T-helper 22 cell (primary cell): ENCODE measurements at places on chromosomes 13 and 19.

DNA sequence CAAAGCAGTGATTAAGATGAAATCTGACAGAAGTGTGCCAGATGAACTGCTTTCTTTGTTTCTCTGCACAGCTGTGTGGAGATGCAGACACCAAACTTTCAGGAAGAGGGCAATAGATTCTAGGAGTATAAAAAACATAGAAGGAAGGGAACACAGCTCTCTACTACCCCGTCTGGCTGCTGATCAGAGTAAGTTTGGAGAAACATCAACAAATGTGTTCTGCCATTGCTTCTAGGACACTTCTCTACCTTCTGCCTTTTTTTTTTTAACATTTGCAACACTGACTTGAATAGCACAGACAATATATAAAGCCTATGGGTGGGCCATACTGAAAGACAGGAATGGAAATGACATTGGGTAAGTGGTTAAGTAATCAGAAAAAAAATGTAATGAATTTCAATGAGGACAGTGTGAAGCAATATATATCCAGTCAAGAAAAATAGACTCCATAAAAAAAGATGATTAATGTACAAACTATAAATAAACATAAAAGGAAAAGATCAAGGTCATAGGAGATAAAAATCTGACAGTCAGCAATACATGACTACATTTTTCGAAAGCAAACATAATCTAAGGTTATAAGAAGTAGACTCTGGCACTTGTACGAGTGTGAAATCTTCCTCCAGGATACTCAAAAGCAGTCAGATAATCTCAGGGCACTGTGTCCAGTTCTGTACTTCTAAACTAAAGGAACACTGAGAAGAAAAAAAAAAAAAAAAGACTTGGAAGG is 21.4 kb downstream of the NUFIP1 start:
- DNase-seq: no peak

DNA sequence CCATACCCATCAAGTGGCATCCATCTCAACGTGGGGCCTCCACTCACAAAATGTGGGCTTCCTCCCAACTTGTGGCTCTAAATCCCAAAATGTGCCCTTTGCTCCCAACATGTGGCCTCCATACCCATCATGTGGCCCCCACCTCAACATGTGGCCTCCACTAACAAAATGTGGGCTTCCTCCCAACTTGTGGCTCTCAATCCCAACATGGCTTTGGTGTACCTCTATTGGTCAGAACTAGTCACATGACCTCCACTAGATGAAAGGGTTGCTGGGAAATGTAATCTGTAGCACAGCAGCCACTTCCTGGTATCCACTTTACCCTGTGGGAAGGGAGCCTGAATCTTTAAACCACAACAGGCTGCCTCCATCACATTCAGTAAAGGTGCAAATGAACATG is 10.1 kb upstream of the ACER1 start:
- no peak for DNase-seq

DNA sequence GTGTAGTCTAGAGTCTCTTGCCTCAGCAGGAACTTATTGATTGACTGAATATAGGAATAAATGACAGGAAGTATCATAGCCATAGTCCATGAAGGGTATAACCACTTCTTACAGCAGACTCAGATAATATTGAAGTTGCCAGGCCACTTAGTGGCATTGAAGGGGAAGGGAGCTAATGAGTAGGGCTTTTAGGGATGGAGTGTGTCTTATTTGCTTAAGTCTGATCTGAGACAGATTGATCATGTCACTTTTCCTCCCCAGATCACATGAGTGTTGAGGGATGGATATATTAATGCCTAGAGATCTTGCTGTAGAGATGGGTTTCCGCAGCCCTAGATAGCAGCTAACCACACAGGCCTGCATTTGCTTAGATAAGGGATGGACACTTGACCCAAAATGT is 62.2 kb upstream of the NBEA start:
- DNase-seq: no peak

GRCh38 chr13:46598140-46598819 is 45.3 kb downstream of the LRCH1 start:
- no peak for DNase-seq

- DNase-seq: no peak
Measured at GRCh38 chr13:20526664-20527063, 1.0 kb upstream of the CRYL1 start.

- peak; percentile 66 for DNase-seq
Measured at GRCh38 chr19:34350161-34350561, 14.8 kb upstream of the GPI start.
